ENCODE measurements at places on chromosomes 3 and 15.

GRCh38 chr15:83435782-83436181, 11.4 kb upstream of the SH3GL3 start:
- DNase-seq, result no peak

- DNase-seq, result no peak
Measured at GRCh38 chr15:81225161-81225671, 28.5 kb downstream of the IL16 start.

- DNase-seq, result no peak
Measured at GRCh38 chr3:59677747-59678702, 628.2 kb upstream of the CFAP20DC start.

DNA sequence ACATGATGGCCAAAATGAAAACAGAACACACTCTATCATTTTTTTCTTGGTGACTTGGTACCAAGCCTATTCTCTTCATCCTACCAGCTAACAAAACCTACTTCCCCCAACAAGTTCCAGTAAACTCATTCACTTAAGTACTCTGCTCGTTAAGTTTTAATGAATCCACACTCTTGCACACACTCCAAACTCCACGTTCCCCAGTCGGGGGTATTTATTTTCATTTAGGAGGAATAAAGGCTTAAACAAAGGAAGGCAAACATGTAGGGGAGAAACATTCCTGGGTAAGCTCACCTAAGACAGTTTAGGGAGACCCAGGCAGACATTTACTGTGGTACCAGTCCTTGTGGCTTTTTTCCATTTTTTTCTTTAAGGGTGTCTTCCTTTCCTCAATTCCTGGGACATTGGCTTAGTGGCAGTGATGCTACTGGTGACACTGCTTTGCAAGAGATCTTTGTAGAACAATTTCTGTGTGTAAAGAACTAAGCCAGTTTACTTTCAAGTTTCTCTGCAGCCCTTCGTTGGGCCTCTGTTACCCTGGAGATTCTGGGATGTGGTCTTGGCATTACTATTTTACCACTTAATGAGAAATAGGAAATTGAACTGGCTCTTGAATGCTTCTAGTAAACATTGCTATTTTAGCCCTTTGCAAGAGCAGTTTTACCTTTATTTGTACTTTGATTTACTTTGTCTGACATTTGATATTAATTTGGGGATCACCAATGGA, 117.3 kb upstream of the C15orf61 start:
- DNase-seq, result no peak

DNA sequence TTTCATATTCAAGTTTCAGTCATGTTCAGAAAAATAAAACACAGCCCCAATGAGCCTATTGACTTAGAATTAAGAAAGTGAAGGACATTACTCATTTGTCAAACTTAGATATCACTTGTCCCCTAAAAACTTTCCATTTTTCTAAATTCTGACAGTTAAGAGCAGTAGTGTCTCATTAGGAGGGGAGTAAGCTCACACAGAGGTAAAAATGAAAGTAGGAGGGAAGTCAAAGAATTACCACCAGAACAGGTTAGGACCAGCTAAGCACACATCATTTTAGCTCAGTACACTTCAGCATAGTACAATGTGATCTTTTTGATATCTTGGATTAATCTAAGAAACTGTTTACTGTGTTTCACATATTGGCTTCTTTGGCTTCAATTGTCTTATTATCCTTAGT, 64.3 kb downstream of the OSTN start:
- no peak for DNase-seq

DNA sequence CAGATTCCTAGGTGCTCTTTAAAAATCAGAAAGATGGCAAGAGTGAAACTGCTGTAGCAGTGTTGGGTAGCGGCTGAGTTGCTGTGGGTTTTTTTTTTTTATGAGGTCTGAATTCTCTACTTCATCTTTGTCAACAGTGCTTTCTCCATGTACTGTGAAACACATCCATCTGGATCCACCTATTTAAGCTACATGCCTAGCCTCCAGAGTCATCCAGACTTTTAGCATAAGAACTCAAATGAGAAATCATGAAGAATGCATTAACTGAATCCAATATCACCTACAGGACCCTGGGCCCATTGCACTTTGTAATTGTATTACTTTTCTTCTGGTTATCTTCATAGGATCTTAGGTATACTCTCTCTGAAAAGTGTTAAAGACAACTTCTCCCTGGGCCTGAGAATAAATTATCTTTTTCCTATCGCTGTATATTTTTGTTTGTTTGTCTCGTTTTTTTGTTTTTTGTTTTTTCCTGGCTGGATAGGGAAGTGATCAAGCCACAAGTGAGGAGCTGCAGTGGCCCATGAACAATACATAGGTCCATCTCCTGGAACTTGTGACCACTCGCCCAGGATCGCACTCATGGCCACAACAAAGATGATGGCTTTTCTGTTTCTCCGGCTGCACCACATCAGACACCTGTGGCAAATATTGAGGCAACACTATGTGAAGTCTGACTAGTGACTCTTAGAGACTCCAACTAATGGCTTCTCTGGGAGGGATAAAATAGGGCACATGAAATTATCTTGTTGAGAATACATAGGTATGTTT, 609.9 kb upstream of the AGTR1 start:
- no peak for DNase-seq

- DNase-seq, result no peak
Measured at GRCh38 chr3:24506966-24507775, 12.5 kb upstream of the THRB start.

DNA sequence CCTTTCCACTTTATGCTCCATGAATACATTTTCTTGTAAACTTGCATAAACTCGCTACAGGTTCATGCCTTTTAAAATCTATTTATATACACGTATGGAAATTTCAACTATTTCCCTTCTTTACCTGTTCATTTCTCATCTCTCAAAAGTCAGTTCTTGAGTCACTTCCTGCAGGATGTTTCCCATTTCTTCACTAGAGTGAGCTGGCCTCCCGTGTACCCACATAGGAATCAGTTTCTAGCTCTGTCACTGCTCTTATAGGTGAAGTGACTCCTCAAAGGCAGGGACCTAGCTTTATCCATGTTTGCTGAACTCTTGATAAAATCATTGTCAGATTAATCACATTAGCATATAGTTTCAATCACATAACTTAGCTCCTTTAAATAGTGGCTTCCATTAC, 259.7 kb downstream of the EPHA3 start:
- no peak for DNase-seq

- DNase-seq, result no peak
Measured at GRCh38 chr3:104717828-104718196, 648.9 kb upstream of the ALCAM start.
